ENCODE measurements at places on chromosomes 1 and 21. TPM values are rescaled to one million over a fixed set of nuclear protein-coding genes. Genes with fewer than 3 reads are reported as not detected.

LIPI gene
- not detected for total RNA-seq

MAB21L3 gene
- total RNA-seq, result not detected

TLCD4 gene
- total RNA-seq, result 0.04 TPM

PRAMEF26 gene
- total RNA-seq, result not detected

RFX5 gene
- 77.2 TPM for total RNA-seq

NBPF10 gene
- total RNA-seq, result 0.85 TPM

- H3K27me3 ChIP-seq, result no peaks in the 10 kb centered on the region
- no peak overlapping the region for H3K27ac ChIP-seq
- H3K4me3 ChIP-seq, result no peak overlapping the region
- no peaks in the 10 kb centered on the region for H3K4me1 ChIP-seq
- no peaks in the 10 kb centered on the region for H3K36me3 ChIP-seq
Measured at GRCh38 chr1:158836038-158836437, 4.9 kb downstream of the MNDA start.

GRCh38 chr1:198088360-198089071 is 68.3 kb upstream of the NEK7 start:
- no peaks in the 10 kb centered on the region for H3K36me3 ChIP-seq
- no peaks in the 10 kb centered on the region for H3K4me1 ChIP-seq
- H3K27me3 ChIP-seq, result no peaks in the 10 kb centered on the region
- no peak overlapping the region for H3K4me3 ChIP-seq
- DNase-seq, result no peak

GRCh38 chr1:59039551-59039950 is 255.7 kb upstream of the JUN start:
- H3K36me3 ChIP-seq, result no peaks in the 10 kb centered on the region
- peaks cover 6% of the 10 kb centered on the region for H3K4me1 ChIP-seq
- DNase-seq, result no peak
- H3K27ac ChIP-seq, result no peak overlapping the region

GRCh38 chr1:53470155-53470554 is 11.0 kb downstream of the DMRTB1 start:
- no peaks in the 10 kb centered on the region for H3K4me1 ChIP-seq
- no peaks in the 10 kb centered on the region for H3K27me3 ChIP-seq
- H3K4me3 ChIP-seq, result no peak overlapping the region
- DNase-seq, result no peak
